ENCODE measurements at places on chromosomes 7 and 10.

- no peak for DNase-seq
Observed at GRCh38 chr7:156725073-156725472, 84.5 kb downstream of the RNF32 start.

DNA sequence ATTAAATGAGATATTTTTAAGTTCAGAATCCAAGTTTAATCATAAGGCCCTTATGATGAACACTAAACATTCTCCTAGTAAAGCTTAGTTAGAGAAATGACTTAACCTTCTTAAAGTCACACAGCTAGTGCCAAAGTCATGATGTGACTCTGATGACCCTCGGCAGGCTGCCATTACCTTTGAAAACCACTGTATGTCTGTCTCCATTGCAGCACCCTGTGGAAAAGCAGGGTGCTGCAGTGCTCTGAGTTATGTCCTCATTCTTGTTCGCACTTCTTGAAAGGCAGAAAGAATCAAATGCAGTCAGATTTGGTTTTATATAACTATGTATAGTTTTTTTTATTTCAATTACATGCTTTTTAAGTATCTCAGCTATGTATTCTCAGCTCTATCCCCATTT lies 105.0 kb downstream of the PHTF2 start:
- DNase-seq, result no peak

DNA sequence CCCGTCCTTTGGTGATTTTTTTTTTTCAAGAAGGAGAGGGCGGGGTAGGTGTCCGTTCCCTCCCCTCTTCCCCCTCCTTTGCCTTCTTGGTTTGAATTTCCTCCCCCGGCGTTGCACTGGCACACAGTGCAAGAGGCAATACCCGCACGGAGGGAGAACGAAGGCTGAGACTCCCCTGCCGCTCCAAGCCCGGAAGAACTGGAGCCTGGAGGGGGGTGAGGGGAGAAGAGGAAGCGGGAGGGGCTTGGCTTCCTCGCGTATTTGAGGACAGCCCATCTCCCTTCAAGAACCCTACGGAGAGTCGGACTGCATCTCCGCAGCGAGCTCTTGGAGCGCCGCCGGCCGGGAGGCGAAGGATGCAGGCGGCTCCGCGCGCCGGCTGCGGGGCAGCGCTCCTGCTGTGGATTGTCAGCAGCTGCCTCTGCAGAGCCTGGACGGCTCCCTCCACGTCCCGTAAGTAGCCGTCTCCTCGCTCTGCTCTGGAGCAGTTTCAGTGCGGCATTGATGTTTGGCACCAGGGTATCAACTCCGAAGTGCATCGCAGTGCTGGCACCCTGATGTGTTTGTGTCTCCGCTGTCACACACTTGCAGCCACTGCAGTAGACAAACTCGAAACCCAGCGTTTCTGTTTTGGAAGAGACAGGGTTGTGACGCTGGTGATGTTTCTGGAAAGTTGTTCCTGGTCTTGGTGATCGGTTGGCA lies at the start of gene CNTNAP2:
TSS of gene CNTNAP2 (plus strand) at position 281 of the 702 bp plus-strand sequence. CDS start at position 357, 76 bp downstream.
- no peak for DNase-seq

DNA sequence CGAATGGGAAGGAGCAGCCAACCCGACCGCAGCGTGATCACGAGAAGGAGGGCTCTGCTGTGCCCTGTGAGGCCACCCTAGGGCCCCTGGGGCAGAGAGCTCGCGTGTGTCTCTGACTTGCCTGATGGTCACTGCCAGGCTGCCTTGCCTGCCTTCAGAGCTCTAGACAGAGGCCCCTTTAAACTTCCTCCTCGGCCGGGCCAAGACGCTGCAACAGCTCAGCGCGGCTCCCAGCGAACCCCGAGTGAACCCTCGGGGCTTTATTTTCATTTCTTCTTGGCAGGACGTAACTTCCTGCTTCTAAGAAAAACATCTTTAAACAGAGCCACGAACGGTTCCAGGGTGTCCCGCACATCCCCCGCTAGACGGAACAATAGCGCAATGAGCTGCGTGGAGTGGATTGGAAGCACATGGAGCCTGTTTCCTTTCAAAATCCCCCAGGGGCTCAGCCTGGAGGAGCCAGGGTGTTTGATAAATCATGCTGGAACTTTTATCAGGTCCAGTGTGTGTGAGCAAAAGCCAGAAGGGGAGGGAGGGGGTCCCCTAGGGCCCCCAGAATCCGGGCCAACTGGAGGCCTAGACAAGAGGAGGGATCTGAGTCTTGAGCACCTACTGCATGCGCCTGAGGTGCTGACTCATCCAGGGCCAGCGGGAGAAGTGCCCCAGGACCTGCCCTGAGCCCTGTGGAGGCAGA lies 134.1 kb upstream of the GDF10 start:
- DNase-seq, result no peak

DNA sequence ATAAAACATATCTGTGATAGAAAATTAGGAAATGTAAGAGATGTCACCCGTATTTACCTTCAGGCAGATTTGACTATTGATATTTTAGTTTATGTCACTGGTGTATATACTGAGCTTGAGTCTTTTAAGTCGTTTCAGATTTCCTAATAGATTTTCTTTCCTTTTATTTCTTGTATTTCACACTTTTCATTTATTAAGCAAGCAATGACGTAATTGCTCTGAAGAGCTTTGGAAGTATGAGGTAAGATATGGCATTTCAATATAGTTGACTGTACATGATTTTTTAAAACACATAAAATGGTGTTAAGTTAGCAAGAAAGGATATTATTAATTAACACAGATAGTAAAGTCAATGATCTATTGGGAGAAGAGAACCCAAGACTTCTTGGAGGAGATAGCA lies 652.6 kb downstream of the SORCS1 start:
- DNase-seq, result no peak

- no peak for DNase-seq
Observed at GRCh38 chr10:31803606-31804351, 124.9 kb downstream of the ARHGAP12 start.

DNA sequence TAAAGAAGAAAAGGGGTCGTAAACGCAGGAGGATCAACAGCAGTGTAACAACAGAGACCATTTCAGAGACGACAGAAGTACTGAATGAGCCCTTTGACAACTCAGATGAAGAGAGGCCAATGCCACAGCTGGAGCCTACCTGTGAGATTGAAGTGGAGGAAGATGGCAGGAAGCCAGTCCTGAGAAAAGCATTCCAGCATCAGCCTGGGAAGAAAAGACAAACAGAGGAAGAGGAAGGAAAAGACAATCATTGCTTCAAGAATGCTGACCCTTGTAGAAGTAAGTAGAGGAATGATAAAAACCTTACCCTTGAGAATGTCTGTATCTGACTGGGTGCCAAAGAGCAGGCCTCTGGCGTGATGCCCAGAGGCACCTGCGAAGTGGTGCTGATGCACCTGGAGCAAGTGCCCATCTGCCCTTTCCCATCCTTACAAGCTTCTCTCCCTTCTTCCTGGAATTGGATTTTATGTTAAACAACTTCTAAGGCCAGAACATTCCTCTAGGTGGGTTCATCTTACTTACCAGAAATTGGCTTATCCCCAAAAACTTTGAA lies 86.4 kb upstream of the SAMD8 start:
- no peak for DNase-seq

DNA sequence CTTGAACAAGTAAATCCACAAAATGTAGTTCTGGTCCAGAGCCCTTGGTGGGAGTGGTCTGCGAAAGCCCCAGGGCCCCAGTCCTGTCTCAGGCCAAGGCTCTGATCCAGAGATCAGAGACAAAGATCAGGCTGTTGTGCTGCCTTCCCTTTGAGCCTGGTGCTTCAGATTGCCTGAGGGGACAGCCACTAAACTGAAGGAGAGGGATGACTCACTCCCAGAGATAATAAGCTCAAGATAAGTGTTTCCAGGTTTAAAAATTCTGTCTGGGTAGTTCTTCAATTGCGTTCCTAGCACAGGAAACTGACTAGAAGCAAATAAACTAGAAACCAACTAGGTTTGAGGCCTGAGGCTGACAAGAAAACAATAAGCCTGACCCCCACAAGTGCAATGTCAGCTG lies 190.2 kb downstream of the RAMP3 start:
- no peak for DNase-seq

GRCh38 chr7:134834689-134835462 lies 55.4 kb downstream of the CALD1 start:
- DNase-seq, result no peak

DNA sequence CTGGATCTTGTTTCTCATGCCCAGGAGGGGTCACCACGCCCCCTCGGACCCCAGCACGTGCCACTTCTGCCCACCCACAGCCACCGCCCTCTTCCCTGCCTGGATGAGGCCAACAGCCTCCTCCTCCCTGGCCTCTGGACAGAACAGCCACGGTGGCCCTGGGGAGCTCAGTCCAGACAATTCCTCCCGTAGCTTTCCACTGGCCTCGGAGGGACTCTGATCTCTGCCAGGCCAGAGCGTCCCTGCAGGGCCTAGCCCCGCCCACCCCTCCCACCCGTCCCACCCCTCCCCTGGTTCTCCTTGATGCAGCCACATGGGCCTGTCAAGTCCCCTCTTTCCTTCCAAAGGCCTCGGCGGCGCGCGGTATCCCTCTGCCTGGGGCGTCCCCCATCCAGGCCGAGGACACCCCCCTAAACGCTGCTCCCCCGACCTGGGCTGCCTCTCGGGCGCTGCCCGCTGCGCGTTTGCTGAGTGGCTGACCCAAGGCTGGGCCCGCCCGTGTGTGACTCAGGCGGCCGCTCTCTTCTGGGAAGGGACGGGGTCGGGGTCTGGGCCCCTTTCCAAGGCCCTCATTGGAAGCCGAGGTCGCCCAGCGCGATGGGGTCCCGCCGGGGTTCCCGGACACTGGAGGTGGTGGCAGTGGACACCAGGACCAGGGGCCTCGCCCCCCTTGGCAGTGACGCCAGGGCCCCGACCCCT lies 557 bp downstream of the TMEM120A start:
- no peak for DNase-seq

DNA sequence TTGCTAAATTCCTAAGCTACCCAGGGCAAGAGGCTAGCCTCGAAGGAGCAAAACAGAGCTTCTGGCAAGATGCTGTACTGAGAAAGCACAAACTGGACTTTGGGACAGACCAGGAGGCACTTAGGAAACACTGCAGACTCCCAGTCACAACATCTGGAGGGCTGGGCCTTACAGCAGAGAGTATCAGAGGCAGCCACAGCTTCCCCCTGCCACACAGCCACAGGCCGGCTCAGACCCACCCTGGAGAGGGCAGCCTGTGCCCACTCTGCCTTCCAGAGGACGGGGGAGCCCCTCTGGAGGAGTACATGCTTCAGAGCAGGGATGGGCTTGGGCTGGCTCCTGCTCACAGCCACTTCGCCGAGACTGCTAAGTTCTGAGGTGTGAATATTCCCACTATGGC lies 17.4 kb downstream of the ESYT2 start:
- no peak for DNase-seq

DNA sequence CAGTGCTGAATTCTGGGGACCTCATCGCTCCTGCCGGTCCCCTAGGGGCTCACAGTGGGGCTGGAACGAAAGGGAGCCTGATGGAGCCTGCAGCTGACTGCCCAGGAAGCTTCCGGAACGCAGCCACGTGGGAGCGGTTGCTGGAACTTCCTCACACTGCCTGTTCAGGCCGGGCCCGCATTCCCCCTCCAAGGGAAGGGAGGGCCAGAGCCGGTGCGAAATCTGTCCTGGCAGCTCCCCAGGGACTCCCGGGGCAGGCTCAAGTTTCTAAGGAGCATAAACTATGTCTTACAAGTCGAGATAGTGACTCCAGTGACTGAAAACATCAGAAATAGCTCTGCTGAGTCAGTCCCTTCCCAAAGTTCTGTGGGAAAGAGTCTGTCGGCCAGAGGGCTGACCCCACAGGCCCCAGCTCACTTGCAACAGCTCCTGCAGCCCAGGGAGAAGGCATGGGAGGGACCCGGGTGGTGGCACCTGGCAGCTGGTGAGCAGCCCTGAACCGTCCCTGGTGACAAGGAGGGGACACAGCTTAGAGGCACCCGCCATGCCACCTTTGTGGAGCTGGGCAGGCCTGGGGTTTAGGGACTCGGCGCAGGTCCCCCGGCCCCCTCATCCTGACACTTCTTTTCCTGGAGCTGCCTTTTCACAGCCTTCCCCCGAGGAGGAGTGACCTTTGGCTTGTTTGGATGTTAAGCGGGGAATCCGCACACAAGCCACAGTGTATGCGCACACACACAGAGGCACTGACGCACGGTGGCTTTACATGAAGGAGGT lies 47.6 kb downstream of the PDGFA start:
- DNase-seq, result no peak

DNA sequence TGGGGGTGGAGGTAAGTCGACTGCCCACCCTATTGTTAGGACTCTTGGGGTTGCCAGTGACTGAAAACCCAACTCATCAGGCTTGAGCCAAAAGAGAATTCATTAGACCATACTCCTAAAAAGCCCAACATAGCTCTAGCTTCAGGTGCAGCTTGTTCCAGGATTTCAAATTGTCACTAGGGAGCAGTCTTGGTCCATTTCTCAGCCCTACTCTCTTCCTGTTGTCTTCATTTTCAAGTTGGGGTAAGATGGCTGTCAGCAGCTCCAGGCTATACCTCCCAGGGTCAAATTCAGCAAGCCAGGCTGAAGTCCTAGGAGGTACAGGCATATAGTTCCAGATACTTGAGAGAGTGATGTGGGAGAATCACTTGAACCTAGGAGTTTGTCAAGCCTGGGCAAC lies 14.9 kb upstream of the COL13A1 start:
- no peak for DNase-seq

- DNase-seq, result no peak
Observed at GRCh38 chr10:14116021-14116420, 214.7 kb downstream of the FRMD4A start.

GRCh38 chr10:112898540-112899390 lies 51.3 kb upstream of the TCF7L2 start:
- no peak for DNase-seq

- no peak for DNase-seq
Observed at GRCh38 chr7:127699853-127700252, 47.9 kb downstream of the SND1 start.

DNA sequence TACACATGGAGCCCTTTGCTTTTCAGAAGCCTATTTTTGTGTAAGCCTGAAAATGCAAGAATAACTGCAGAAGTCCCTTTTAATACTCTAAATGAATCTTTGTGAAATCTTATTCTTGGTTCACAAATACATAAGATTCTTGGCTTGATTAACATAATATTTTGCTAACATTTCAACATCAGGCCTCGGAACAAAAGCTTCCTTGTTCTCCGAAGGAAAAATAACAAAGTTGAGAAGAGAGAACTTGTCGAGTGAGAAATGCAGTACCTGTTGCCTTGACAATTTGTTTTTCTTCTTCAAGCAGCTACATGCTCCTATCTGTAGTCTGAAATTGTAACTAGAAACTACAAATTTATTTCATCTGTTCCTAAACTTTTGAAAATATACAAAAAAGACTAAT lies 8.5 kb downstream of the NT5C2 start:
- no peak for DNase-seq

- no peak for DNase-seq
Observed at GRCh38 chr7:20647908-20648776, 32.7 kb downstream of the ABCB5 start.

GRCh38 chr10:124494046-124494807 lies 32.6 kb downstream of the LHPP start:
- no peak for DNase-seq

- DNase-seq, result no peak
Observed at GRCh38 chr7:110775046-110775445, 315.9 kb upstream of the LRRN3 start.
